Left ventricle myocardium superior (tissue), 1 donor: ENCODE measurements at places on chromosomes 12 and 14.

DNA sequence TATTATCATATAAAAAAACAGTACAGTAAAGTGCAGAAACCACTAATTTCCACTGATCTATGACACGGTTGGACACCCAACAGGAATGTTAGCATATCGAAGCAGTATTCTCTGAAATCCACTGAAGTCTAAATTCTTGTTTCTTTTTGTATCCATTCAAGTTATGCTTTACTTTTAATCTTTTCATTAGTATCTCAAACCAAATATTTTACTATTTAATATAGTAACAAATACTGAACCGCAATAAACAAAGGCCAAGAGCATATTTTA is 41.1 kb downstream of the ATXN2 start:
- DNase-seq: no peak

GRCh38 chr12:28027947-28028724 is 55.6 kb upstream of the PTHLH start:
- DNase-seq: no peak

GRCh38 chr12:1917172-1918070 is 1.0 kb downstream of the CACNA2D4 start:
- no peak for DNase-seq

- DNase-seq: no peak
Observed at GRCh38 chr12:47068539-47068938, 10.9 kb upstream of the PCED1B start.

DNA sequence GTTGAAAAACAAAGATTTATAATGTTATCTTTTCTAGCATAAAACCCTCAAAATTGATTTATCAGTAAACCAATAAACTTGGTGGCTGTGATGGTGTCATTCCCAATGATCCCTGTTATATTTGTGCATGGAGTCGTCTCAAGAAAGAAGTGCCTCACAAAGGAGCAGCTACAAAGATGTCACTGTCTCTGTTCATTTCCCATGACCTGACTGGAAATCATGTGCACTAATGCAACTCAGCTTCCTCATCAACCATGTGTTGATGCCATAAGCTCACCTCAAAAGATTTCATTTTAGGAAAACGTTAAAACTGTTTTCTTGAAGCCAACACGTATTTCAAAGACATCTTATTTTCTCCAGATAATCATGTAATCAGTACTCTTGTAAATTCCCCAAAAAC is 28.8 kb downstream of the CLEC1A start:
- no peak for DNase-seq

GRCh38 chr14:69335371-69335771 is 62.7 kb downstream of the ERH start:
- DNase-seq: no peak

- no peak for DNase-seq
Observed at GRCh38 chr12:78004249-78005093, 173.8 kb downstream of the NAV3 start.

DNA sequence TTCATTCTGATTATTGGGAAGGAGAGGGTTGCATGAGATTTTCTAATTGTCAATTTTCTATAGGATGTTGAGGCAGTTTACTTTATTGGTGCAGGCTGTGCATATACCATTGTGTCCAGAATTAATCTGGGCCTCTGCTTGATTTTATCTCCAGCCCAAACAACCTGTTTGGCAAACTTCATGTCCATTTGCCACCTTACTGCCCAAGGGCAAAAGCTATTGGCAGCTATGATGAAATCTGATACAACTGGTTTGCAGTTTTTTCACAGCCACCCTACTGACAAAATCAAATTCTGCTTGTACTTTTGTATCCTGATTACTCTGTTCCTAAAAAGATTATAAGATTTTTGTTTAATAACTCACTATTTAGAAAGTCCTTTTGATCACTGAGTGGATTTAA is 789.2 kb upstream of the FBXO33 start:
- DNase-seq: no peak

DNA sequence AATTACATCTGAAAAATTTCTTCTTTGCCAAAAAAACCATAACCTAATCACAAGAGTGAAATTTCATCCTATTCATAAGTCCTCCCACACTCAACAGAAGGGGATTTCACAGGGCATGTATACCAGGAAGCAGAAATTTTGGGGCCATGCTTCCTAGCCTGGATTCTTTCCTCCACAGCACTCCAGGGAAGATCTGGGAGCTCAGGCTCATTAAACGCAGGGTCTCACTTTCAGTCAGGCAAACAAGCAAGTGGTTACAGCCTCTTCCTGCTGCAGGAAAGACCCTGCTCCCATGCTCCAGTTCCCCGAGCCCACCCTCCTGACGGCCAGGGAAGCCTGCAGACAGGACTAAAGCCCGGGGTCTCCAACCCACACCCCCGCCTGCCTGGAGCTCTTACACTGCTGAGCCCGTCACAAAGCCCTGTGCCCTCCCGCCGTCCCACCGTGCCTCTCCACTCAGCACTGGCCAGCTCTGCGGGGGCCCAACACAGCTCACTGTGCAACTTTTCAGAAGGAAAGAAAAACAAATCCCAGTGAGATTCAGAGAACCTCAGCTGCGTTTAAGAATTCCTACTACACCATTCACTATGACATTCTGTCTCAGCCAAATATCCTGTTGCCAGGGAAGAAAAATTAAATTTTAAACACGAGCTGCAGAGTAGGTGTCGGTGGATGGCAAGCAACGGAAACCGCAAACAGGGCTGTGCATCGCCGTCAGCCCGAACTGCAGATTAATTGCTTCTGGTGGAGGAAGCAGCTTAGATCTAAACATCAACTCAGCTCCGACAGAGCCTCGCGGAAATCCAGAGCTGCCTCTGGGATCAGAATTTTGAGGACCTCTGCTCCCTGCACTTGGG is 106.7 kb upstream of the SFSWAP start:
- DNase-seq: no peak

GRCh38 chr12:32419520-32419960 is 20.2 kb downstream of the FGD4 start:
- no peak for DNase-seq

DNA sequence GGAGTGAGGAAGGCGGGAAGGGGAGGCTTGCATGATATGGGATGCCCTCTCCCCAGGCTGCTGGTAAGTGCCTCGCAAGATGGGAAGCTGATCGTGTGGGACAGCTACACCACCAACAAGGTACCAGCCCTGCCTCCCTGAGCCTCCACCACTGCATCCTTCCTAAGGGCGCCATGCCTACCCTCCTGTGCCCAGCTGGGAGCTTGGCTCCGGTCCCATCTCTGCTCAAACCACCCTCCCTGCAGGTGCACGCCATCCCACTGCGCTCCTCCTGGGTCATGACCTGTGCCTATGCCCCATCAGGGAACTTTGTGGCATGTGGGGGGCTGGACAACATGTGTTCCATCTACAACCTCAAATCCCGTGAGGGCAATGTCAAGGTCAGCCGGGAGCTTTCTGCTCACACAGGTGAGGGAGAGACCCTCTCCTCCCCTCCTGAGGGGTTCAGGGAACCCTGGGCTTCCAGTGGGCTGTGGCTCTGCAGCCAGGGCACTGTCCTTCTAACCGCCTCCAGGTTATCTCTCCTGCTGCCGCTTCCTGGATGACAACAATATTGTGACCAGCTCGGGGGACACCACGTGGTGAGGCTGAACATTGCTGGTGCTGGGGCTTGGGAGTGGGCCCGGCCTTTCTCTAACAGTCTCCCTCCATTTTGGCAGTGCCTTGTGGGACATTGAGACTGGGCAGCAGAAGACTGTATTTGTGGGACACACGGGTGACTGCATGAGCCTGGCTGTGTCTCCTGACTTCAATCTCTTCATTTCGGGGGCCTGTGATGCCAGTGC is 2.6 kb downstream of the GNB3 start:
- no peak for DNase-seq

GRCh38 chr12:11016937-11017336 is 5.5 kb downstream of the TAS2R19 start:
- no peak for DNase-seq

DNA sequence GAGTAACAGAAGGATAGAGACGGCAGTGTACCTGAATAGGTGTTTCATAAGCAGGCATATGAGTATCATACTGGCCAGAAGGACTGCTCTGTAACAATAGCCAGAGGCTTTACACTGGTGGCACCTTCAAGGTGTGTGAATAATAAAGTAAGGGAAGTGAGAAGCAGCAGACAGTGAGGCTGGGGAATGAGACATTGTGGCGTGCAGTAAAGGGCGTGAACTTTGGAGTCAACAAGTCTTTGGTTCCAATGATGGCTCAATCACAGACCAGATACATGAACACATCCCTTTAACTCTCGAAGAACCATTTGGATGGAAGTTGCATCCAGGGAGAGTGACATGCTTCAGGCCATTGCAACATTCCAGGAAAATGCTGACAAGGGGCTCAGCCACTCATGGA is 32.0 kb upstream of the CCND2 start:
- DNase-seq: no peak
